Renal cortex interstitium (tissue), 15 donors: ENCODE measurements at places on chromosomes 2 and 18. TPM values are rescaled to one million over a fixed set of nuclear protein-coding genes. Genes with fewer than 3 reads are reported as not detected.

Gene STARD6
- polyA plus RNA-seq = 0.30 TPM

Gene GPR75
- polyA plus RNA-seq = 3.4 TPM

Gene SH2D6
- polyA plus RNA-seq = 1.1 TPM

Gene SMAD7
- 71.0 TPM for polyA plus RNA-seq

Gene ERBB4
- 42.3 TPM for polyA plus RNA-seq

Gene REG3A
- polyA plus RNA-seq = not detected

Gene DSC1
- polyA plus RNA-seq = 2.0 TPM

Gene CLK1
- 303 TPM for polyA plus RNA-seq

Gene DSG1
- 0.03 TPM for polyA plus RNA-seq

Gene ASXL3
- 6.7 TPM for polyA plus RNA-seq

DNA sequence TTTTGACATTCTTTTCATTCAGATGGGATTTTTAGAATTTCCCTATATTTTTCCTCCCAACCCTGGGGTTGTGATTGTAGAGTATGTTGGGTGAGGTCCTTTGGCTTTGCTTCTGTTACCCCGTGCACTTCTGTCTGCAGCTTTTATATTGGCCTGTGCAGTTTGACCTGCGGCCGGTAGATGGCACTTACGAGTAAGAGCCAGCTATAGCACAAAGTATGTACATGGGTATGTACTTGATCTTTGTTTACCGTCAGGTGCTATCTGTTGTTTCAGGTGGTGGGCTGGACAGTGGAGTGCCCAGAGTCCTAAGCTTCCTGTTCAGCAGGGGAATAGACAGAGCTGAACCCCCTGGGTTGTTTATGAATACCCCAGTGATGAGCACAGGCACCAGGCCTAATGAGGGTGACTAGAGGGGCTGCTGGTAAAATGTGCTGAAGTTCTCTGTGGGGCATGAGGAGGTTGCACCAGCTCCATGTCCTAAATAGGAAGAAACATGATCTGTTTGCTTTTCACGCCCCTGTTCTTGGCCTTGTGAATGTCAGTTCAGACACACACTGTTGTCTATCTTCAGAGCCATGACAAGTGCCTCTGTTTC lies 58.9 kb upstream of the THUMPD2 start:
- no peak for DNase-seq

DNA sequence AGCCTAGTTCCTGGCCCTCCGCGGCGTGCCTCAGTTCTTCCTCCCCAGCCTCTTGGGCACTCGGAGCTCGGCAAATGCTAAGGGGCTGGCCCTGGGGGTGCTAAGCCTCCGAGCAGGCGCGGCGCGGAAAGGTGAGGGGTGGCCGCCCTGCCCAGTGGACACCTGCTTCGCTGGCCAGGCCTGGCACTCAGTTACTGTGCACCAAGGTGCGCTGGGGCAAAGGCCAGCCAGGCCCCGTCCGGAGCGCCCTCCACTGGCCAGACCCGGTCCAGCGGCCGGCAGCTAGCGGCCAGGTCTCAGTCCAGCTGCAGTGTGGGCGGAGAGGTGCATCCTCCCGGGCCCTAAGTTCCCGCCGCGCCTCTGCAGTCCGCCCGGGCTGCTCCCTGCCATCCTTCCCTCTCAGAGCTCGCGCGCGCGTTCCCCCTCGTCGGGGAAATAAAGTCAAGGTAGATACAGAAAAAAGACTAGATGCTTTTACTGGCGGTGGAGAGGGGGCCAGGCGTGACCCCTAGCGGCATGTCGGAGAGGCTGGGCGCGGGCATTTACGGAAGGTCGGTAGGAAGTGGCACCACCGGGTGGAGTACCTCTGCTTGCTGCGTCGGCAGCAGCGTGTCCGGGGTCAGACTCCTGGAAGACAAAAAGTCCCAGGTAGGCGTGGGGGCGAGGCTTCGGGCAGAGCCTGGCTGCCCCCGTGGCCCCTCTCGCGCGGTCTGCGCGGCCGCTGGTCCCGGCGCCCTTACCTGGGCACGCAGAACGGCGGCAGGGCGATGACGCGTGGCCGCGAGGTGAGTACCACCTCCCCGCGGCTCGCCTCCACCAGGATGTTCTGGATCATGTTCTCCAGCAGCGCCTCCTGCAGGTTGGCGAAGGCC lies 9.4 kb upstream of the CRYBA2 start:
- DNase-seq = no peak

DNA sequence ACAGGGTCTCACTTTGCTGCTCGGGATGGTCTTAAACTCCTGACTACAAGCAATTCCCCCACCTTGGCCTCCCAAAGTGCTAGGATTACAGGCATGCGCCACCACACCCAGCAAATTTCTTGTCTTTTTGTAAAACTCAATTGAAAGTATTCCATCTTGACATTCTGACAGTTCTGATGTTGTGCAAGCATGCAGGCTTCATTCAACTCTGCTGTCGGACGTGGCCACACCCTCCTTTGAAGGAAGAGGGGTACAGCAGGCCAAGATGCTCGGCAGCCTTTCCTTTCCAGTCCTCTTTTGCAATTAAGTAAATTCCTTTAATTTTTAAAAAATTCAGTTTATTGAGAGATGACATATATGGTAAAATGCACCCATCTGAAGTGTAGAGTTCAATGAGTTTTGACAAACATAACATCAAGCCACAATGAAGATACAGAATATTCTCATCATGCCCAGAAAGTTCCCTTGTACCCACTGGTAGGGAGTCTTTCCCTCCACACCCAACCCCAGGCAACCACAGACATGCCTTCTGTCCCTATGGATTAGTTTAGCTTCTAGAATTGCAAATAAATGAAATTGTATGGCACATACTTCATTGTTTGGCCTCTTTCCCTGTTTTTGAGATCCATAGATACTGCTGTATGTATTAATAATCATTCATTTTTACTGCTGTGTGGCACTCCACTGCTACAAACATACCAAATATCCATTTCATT lies 33.1 kb downstream of the TUBB6 start:
- no peak for DNase-seq

DNA sequence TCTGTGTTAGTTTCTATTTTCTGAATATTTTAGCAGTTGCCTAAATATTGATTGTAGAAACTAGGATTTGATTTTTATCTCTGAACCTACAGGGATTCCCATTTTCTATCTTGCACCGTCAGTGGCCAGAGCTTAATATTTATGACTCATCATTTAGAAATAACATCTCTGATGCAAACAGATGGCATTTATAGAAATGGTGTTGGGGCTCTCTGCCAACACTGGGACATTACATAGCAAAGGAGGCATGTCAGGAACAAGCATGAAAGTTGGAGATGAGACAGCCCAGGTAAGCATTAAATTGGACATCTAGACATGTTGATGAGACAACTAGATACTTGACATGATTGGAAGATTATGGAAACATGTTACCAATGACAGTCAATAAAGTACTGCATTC lies 165.3 kb upstream of the SYT4 start:
- DNase-seq = no peak

DNA sequence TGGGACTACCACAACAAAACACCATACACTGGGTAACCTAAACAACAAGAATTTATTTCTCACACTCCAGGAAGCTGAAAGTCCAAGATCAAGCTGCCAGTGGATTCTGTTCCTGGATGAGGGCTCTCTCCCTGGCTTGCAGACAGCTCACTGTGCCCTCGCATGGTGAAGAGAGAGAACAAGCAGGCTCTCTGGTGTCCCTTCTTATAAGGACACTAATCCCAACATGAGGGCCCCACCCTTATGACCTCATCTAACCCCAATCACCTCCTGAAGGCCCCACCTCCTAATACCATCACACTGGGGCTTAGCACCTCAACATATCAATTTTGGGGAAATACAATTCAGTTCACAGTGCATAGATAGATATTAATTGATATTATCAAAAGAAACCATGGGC lies 83.5 kb downstream of the BIN1 start:
- DNase-seq = no peak

- no peak for DNase-seq
These were observed 232.6 kb downstream of the NDUFA10 start for GRCh38 chr2:239792405-239793084.

DNA sequence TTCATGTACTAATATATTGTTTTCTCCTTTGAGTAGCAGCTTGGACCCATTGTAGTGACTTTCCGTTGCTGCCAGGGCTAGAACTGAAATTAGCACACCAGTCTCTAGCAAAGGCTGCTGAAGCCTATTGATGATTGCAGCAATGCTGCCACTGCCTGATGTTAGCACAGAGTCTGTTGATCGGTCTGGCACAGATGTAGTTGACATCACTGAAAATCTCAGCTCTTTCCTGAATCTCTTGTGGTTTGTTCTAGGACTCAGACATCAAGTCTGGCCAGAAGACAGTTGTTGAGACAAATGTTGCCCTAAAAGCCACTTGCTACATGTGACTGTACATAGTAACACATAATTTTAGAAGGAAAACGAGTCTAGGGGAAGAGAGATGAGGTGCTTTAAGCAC lies 47.2 kb downstream of the VAPA start:
- DNase-seq = no peak

DNA sequence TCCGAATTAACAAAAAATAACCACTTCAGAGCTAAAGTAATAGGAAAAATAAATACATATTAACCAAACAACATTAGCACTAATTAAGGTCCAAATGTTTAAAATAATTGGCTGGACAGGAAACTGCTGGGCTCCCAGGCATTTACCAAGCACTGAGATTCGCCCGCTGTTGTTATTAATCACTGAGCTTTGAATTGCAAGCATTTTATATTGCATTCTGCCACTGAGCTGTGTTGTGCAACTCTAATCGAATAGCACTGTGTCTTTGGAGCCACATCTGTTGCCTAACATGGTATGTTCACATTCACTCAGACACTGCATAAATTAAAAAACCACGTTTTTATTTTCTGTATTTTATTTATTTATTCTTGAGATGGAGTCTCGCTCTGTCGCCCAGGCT lies 88.9 kb downstream of the SOWAHC start:
- no peak for DNase-seq

DNA sequence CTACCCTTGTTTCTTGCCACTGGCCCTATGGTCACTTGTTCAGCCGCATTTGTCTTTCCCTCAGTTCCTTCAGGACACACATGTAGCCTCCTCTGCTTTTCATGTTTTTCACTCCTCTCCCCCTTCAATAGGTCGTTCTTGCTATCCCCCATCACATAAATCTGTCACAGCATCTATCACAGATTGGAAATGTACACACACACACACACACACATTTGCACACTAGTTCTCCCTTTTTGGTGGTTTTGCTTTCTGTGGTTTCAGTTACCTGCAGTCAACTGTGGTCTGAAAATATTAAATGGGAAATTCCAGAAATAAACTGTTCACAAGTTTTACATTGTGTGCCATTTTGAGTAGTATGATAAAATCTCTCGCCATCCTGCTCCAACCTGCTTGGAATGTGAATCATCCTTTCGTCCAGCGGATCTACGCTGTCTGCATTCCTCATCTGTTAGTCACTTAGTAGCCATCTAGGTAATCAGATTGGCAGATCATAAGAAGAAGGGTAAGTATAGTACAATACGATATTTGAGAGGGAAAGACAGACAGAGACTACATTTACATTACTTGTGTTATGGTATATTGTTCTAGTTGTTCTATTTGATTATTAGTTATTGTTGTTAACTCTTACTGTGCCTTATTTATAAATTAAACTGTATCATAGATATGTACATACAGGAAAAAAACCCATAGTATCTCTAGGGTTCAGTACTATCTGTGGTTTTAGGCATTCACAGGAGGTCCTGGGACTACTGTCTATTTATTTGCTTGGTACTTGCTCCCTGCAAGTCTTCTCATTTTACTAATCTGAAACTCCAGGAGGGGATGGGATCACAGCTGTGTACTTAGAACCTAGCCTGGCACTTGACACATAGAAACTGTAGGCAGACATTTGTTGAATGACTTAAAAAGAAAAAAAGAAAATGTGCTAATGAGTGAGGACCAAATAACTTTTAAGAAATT lies 86.1 kb upstream of the PNPT1 start:
- no peak for DNase-seq

GRCh38 chr2:38948387-38948882 lies 58.8 kb downstream of the ARHGEF33 start:
- no peak for DNase-seq

DNA sequence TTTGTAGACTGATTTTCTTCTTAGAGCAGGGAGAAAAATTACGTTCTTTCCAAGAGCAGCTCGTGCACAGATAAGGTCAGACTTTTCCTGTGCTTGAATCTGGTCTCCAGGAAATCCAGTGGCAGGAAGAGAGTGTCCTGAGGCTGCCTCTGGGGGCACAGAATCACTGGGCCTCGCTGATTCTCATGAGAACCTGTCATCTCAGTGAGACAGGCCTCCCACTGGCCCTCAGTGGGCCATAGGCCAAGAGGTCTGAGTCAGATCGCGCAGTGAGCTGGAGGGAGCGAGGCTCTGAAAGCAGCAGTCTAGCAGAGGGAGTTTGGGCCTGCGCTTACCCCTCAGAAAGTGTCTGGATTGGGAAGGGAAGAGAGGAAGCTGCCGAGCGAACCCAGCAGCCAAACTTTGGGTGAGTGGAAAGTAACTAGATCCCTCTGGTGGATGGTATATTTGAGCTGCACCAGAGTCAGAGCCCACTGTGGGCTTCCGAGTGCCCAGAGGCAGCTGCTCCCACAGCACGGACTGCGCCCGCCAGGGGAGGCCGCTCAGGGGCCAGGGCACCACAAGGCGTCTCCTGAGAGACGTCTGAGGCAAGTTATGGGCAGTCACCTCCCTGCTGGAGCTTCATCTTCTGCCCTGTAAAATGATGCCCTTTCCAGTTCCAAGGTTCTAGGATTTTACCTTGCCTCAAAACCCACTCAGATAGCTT lies 8.2 kb downstream of the GDF7 start:
- no peak for DNase-seq

GRCh38 chr2:30897539-30897938 lies 90.3 kb upstream of the CAPN13 start:
- no peak for DNase-seq

DNA sequence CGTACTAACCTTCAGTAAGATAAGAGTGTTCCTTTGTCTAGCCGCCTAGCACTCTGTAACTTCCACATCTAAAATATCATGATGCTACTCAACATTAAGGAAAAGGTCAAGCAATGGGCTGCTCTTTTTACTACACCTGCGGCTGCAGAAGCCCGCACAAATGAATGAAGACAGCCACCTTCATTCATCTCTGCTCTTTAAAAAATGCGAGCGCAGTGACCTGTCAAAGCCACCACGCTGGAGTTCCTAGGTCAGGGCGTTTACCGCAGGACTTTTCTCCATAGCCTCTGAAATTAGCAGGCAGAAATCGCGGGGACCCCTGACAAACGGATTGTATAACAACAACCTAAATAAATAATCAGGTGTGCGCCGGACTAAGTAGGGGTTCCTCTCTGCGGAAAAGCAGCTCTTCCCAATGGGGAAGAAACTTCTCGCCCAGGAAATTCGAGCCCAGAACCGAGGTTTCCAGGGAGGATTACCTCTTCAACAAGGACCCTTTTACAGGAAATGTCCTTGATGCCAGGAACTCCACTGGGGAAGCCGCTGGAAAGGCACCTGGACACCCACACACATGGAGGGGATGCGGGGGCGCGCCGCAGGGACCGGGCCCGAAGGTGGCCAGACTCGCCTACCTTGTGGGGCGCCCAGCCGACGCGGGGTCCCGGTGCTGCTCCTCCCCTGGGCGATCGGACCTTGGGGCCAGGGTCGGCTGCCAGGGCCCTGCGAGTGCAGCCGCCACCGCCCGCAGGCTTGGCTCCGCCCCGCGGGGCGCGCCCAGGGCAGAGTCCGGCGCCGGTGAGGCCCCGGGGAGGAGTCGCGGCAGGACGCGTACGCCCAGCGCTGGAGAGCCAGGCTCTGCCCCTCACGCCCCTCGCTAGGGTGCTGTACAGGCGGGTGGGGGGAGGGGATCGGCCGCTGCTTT lies at the start of gene CCDC68:
TSS of gene CCDC68 (minus strand) at position 758 of the 922 bp plus-strand sequence. CDS start 16,670 bp downstream, outside the sequence.
- DNase-seq = peak; percentile 24
